GM12878 (cell line): ENCODE measurements at places on chromosomes 3 and 15. TPM values are rescaled to one million over a fixed set of nuclear protein-coding genes. Genes with fewer than 3 reads are reported as not detected.

The COX5A gene
- total RNA-seq = 420 and 445 TPM in 2 replicates

DNA sequence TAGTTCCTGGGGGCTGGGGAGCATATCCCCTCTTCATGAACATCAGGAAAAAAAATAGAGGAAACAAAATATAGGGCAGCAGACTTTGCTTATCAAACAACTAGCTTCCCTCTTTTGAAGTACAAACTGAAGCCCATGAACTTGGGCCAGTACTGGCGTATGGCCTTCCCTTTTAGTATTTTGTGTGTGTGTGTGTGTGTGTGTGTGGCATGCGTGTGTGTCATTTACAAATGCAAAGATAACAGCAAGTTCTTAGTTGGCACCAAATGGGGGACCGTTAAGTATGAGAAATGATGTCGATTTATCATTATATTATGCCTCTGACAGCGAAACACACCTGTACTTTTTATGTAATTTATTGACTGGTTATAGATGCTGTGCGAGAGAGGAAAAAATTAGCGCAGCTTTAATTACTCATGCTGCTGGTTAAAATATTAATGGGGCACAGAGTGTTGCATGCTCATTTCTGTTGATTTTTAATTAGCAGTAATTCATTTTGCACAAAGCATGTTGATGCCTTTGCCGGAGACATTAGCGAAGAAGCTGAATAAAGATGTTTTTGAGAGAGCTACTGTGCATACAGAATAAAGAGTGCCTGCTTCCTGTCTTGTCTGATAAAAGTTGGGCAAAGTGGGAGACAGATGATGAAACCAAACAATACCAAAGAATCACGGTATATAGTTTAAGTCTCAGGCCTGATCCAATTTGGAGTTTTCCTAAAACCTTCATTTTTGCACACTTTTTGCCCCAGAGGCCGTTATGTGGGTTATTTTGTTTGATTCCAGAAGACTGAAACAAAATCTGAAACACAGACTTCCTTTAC, 297.1 kb downstream of the SATB1 start:
- DNase-seq = no peak
- no peak overlapping the region for H3K27ac ChIP-seq
- peaks cover 6% of the 10 kb centered on the region; the same call in 1 of the 2 replicates for H3K4me1 ChIP-seq

The UPK1B gene
- total RNA-seq = not detected in 2 replicates

GRCh38 chr3:196193133-196193735, 18.0 kb downstream of the ZDHHC19 start:
- peak overlapping the region; percentile 83 for H3K27ac ChIP-seq
- no peaks in the 10 kb centered on the region for H3K27me3 ChIP-seq
- peaks cover 44% of the 10 kb centered on the region for H3K4me1 ChIP-seq
- no peak overlapping the region for H3K4me3 ChIP-seq
- H3K36me3 ChIP-seq = no peaks in the 10 kb centered on the region

GRCh38 chr3:27253831-27254230, 115.4 kb downstream of the NEK10 start:
- H3K4me3 ChIP-seq = no peak overlapping the region
- H3K27me3 ChIP-seq = no peaks in the 10 kb centered on the region
- H3K36me3 ChIP-seq = no peaks in the 10 kb centered on the region
- H3K27ac ChIP-seq = no peak overlapping the region
- H3K4me1 ChIP-seq = no peaks in the 10 kb centered on the region

The ASB14 gene
- not detected in 2 replicates for total RNA-seq

The GPR62 gene
- not detected in 2 replicates for total RNA-seq

GRCh38 chr15:79025201-79025600, 65.4 kb downstream of the RASGRF1 start:
- H3K4me3 ChIP-seq = no peak overlapping the region
- DNase-seq = no peak
- no peaks in the 10 kb centered on the region for H3K36me3 ChIP-seq
- no peaks in the 10 kb centered on the region for H3K4me1 ChIP-seq

The PLIN1 gene
- total RNA-seq = 0.08 TPM in 1 of 2 replicates, not detected in the other

DNA sequence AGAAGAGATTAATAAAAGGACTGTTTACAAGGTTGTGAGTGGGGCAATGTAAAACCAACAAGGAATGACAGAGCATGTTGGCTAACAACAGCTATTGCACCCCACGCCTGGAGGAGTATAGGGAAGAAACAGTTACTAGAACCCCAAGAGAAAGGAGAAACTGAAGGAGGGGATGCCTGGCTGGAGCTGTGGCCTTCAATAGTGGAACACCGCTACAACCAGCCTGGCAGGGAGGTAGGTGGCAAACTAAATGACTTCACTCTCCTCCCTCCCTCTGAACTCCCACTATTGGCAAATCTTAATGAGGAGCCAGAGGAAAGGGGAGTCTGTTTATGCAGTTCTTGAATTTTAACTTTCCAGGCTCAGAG, 7.2 kb upstream of the CD47 start:
- DNase-seq = no peak
- H3K27ac ChIP-seq = no peak overlapping the region
- H3K4me3 ChIP-seq = no peak overlapping the region
- no peaks in the 10 kb centered on the region for H3K27me3 ChIP-seq

The GOLGA8G gene
- not detected in 2 replicates for total RNA-seq

GRCh38 chr3:134675726-134676256, 25.0 kb upstream of the KY start:
- H3K27ac ChIP-seq = no peak overlapping the region
- H3K4me3 ChIP-seq = no peak overlapping the region
- no peaks in the 10 kb centered on the region for H3K4me1 ChIP-seq
- H3K36me3 ChIP-seq = no peaks in the 10 kb centered on the region
